Activated gamma-delta T cell treated with anti-CD3 and anti-CD28 coated beads, Interleukin-2, amount 50 U/mL, for 16 hours (primary cell): ENCODE measurements at places on chromosomes 4 and X.

- DNase-seq, result no peak
Measured at GRCh38 chr4:20091781-20092180, 159.9 kb upstream of the SLIT2 start.

DNA sequence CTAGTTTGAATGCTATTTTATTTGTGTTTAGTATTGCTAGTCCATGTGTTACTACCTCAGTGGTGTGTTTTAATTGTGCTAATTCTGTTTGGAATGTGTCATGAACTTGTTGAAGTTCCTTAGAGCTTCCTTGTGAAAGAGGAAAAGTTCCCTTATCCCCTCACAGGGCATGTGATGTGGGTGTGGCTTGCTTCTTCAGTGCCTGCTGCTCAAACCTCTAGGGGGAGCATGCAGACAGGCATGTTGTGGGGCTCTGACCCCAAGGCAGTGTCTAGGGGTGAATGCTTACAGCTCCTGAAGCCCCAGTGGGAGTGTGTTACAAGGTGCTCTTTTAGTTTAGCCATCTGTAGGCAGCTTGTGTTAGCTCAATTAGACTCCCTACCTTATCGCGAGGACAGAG lies 86.5 kb downstream of the MAGED4 start:
- DNase-seq, result no peak

- DNase-seq, result no peak
Measured at GRCh38 chr4:154329939-154330338, 161.7 kb downstream of the DCHS2 start.

DNA sequence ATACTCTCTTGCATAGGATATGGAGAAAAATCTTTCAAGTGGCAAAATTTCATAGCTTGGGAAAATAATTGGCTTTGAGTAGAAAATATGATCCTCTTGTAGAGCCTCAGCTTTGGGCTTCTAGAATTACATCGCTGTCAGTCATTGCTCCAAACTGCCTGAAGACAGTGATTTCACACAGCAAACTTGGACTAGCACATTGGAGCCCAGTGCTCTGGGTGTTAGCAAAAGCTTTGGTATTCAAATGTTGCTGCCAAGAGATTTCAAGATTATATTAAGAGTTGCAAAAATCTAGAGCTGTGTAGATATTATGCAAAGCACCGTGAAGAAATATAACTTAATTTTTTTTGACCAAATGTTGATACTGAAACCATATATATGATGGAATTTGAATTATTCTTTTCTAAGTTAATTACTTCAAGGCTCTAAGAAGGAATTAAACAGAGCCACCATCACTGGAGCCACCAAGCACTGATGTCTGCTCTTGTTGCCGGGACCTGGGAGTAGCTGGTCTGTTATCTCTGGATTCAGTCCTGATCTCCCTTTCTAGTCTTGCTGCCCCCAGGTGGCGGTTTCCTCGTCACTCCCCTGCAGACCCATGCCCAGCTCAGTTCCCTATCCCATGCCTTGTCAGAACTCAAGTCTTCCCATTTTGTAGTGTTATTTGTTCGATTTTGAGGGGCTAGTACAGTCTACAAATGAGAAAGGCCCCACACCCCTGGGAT lies 260.7 kb upstream of the SFRP2 start:
- no peak for DNase-seq

DNA sequence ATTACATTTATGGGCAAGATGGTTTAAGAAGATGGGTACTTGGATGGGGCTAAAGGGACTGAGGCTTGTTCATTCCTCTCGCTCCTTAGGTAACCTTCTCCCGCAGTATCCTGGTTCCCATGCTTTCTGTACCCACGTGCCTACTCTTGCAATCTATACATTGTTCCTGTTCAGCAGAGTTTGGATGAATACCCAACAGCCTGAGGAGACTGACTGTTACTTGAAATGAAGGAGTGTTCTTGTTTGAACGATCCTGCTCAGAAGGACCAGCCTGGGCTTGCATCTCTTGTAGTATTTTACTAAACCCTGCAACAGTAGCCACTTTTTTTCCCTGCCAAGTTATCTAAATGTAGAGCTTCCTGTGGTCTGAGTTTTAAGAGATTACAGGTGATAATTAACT lies 33.7 kb upstream of the ADH6 start:
- no peak for DNase-seq

DNA sequence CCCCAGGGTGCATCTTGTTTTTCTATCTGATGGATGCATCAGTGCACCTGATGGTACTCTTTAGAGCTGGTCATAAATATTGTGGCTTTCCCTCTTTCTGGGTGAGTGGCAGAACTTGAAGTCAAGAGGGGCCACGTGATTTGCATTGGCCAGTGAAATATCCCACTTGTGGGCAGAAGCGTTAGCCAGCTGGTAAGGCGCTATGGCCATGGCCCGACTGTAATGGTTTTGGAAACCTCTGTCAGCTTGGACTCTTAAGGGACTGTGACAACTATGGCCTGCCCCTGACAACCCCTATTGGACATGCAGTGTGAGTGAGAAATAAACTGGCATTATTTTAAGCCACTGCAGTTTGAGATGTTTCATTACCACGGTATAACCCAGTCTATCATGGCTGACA lies 72.8 kb downstream of the SEL1L3 start:
- no peak for DNase-seq

DNA sequence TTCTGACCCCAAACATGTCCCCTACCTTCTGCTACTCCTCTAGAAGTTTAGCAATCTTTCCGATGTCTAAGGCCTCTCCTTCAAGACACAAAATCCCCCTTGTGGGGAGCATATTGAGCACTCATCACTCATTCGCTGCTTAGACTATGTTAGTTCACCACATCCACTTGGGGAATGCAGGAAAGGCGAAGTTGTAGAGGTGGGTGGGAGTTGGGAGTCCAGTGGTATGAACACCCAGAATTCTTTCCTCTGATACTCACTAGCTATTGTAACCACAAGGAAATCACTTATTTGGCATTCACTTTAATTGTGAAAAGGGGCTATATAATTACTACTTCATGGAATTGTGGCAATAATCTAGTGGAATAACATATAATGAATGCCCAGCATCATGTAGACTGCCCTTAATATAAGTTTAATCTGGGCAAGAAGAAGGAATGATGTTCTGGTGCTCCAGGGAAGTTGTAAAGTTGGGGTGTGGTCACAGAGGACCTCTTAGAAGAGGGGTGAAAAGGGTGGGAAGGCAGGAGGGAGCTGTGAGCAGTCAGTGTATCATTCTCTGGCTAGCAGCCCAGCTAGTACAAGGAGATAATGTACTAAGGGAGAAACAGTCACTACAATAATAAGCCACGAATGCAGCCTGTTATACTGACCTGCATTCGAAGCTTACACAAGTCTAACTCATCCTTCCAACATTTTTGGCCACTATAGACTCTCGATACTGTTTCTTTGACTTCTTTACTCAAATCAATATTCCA lies 468.2 kb upstream of the DIPK2B start:
- no peak for DNase-seq

GRCh38 chr4:167897116-167897515 lies 195.2 kb upstream of the ANXA10 start:
- DNase-seq, result no peak

DNA sequence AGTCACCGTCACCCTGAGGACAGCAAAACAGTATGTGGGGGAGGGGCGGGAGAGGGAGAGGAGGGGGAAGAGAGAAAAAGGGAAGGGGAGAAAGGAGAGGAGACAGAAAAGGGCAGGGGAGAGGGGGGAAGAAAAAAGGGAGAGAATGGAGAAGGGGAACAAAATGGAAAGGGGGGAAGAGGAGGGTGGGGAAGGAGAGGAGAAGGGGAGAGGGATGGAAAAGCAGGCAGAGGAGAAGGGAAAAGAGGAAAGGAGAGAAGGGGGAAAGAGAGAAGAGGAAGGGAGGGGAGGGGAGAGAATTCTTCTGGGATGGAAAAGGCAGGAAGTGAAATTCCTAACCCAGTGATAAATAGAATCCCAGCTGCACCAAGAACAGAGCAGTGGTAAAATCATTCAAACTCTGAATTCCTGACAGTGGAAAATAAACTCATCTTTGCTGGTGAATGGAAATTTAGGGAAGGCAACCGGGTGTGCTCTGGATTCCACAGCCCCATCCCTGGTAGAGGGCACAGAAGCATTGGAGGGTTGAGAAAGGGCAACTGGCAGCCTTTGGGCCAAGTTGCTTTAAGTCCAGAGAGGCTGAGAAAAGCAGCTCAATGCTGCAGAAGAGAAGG lies 244.2 kb downstream of the BCOR start:
- no peak for DNase-seq

DNA sequence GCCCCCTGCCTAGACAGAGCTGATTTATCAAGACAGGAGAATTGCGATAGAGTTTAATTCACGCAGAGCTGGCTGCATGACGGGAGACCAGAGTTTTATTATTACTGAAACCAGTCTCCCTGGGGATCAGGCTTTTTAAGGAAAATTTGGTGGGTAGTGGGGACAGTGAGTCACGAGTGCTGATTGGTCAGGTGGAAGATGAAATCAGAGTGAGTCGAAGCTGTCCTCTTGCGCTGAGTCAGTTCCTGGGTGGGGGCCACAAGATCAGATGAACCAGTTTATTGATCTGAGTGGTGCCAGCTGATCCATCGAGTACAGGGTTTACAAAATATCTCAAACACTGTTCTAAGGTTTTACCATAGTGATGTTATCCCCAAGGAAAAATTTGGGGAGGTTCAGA lies 36.6 kb downstream of the MYOZ2 start:
- DNase-seq, result no peak

- no peak for DNase-seq
Measured at GRCh38 chrX:42943051-42943974, 165.3 kb upstream of the PPP1R2C start.

DNA sequence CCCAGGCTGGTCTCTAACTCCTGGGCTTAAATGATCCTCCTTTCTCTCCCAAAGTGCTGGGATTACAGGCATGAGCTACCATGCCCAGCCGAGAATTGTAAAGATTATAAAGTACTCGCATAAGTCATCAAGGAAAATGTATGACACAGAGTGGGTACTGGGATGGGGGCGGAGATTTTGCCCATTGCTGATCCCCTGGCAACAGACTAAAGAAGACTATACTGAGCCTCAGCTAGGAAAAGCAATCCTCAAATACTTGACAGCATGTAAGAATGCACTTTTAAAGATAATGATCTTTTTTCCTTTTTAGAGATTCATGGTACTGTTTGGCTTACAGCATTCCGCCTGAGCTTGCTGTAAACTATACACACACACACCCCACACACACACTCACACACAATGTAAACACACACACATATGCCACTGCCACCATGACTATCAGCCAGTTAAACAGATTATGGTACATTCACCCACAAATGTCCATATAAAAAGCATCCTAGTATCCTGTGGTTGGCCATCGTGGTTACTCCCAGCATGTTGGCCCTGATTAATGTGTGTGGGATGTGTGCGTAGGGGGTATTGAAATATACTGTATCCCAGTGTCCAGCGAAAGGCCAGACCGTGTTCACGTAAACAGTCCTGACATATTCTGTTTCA lies 113.0 kb downstream of the AMELX start:
- no peak for DNase-seq

DNA sequence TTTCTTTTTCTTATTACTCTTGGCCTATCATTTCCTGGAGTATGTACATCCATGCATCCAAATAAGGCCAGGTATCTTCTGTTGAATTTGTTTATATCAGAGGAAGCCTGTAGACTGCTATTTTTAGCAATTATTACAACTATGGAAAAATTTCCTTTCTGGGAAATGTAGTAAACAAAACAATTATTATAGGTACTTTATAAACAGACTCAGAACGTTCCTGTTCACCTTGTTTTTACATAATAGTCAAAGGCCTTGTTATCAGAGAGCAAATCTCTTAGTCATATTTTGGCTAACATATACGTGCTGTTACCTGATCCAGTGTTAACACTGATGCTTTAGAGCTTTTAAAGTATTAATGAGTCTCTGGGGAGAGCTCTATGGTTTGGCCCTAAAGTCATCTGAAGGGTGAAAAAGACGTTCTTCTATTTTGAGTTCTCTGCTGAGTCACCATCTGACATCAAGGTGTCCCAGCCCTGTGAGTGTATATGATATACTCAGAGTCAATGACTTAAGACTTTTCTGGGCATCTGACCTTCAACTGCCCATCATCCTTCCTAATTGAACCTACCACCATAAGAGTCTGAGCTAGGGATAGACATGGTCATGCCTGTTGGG lies 7.3 kb downstream of the SPARCL1 start:
- DNase-seq, result no peak

DNA sequence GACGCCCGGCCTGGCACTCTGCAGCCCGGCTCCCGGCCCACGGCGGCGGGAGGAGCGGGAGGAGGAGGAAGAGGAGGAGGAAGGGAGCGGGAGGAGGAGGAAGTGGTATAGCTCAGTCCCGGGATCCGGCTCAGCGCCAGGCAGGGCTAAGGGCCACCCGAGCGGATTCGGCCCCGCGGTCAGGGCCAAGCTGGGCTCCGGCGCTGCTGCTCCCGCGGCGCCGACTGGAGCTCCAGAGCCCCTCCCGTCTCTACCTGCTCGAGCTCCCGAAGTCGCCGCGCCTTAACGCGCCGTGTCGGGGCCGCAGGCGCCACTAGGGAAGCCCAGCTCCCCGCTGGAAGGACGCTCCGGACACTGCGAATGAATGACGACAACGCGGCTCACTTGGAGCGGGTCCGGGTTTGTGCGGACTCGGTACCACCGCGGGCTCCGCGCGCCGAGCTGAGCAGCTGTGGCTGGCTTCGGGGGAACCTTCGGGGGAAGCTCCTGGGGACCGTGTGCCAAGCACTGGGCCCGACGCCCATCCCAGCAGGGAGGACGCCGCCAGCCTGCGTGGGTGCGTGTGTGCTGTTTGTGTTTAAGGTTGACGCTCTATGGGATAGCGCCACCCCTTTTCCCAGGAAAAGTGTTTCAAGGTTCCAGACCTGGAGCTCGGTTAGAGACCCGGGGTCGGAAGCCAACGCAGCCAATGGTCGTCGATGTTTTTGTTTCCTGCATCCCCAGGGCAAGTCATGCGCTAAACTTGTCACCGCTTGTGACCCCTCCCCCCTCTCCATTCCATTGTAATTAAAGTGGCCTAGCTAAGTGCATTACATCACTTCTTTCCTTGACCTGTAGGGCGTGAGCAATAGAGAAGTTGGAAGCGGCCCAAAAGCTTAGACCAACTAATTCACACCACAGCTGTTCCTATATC lies at the start of gene TBC1D9:
TSS of gene TBC1D9 (minus strand) at position 67 of the 913 bp plus-strand sequence. CDS start 340 bp downstream, outside the sequence.
- DNase-seq, result no peak

DNA sequence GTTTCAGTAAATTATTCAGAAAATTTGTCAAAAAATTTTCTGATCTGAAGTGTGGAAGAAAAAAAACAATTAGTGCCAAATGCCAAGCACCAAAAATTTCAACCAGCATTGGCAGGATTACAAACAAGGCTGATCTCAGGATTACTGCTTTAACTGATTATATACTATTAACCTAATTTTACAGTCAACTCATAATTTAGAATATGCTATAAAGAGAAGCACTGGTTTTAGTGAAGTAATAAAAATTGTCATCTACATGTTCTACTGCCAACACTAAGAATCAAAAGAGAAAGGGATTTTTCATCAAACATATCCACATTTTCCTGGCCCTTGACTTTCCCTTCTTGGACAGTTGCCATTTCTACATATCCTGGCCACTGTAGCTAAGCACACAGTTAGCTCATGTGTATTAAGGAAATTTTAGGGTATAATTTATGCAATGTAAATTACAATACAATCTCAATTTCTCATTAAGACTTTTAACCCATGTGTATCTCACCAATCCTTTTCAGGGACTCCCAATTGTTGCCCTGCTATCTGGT lies 33.8 kb downstream of the THOC2 start:
- DNase-seq, result no peak

- no peak for DNase-seq
Measured at GRCh38 chr4:79182209-79182608, 143.7 kb downstream of the NAA11 start.

GRCh38 chrX:7218321-7219152 lies 70.6 kb upstream of the PUDP start:
- DNase-seq, result no peak

GRCh38 chr4:128322311-128322710 lies 34.7 kb upstream of the PGRMC2 start:
- DNase-seq, result no peak

- no peak for DNase-seq
Measured at GRCh38 chrX:68490644-68491043, 8.2 kb upstream of the YIPF6 start.
